Spinal cord (tissue), 10 donors: ENCODE measurements at places on chromosomes 12 and 14.

DNA sequence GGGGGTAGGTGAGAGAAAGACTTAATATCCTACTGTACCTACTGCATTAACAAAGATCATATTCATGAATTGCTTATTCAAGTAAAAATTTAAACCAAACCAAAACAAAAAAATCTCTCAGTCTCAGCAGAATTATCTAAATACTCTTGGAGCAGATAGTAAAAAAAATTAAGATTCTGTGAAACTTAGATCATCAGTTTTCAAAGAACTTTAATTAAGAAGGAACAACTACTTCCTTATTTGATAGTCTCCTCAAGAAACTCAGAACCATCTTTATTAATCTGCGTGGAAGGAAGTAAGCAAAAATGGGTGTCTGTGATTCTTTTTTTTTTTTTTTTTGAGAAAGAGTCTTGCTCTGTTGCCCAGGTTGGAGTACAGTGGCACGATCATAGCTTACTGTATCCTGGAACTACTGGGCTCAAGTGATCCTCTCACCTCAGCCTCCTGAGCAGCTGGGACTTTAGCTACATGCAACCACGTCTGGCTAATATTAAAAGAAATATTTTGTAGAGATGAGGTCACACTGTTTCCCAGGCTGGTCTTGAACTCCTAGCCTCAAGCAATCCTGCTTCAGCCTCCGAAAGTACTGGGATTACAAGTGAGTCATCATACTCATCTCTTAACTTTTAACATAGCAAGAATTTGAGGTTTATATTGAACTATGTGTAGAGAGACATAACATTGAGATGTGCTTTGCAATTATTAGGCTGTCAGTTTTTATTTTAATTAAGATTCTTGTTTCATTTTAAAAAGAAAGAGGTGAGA, 37.4 kb downstream of the GAS2L3 start:
- DNase-seq = no peak

GRCh38 chr14:65179918-65180724, 77.8 kb upstream of the MAX start:
- DNase-seq = no peak

GRCh38 chr12:108198043-108198442, 69.0 kb downstream of the WSCD2 start:
- DNase-seq = no peak

- no peak for DNase-seq
These were observed 16.5 kb downstream of the ETNK1 start for GRCh38 chr12:22641353-22642053.

GRCh38 chr14:95831041-95831440, 45.6 kb upstream of the TUNAR start:
- no peak for DNase-seq

- DNase-seq = no peak
These were observed 792.3 kb downstream of the TMEM121 start for GRCh38 chr14:106318700-106319099.

GRCh38 chr12:63863658-63864453, 19.4 kb downstream of the SRGAP1 start:
- DNase-seq = no peak

- DNase-seq = peak; percentile 98
These were observed at the start of gene ABCD4 for GRCh38 chr14:74302634-74303569. Gene ABCD4, minus strand, starts transcription at chr14:74302934. Its CDS starts 22 bp downstream, at chr14:74302912.

DNA sequence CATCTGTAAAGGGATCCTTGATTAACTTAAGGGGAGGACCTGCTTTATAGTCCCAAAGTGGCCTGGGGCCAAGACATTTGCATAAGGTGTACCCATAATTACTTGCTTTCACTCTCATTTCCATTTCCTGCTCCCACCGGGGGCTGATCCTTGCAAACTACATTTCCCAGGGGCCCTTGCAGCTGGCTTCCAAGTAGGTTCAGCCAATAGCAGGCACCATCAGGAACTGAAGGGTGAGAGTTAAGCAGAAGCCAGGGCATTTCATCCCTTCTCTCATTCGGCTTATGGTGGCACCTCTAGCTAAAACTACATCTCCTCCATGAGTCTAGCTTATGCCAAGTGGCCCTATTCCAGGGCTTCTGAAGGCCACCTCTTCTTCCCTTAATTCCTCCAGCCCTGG, 88.8 kb downstream of the CCDC60 start:
- DNase-seq = no peak

DNA sequence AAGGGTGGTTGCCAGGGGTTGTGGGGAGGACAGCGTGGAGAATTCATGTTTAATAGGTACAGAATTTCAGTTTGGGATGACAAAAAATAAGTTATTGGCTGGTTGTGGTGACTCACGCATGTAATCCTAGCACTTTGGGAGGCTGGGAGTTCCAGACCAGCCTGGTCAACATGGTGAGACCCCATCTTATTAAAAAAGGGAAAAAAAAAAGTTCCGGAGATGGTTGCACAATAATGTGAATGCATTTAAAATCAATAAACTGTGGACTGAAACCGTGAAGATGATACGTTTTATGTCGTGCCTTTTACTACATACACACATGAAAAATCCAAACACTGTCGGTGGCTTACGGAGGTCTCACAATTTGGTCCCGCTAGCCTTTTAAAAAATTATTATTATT, 20.5 kb downstream of the GALNT6 start:
- DNase-seq = no peak

DNA sequence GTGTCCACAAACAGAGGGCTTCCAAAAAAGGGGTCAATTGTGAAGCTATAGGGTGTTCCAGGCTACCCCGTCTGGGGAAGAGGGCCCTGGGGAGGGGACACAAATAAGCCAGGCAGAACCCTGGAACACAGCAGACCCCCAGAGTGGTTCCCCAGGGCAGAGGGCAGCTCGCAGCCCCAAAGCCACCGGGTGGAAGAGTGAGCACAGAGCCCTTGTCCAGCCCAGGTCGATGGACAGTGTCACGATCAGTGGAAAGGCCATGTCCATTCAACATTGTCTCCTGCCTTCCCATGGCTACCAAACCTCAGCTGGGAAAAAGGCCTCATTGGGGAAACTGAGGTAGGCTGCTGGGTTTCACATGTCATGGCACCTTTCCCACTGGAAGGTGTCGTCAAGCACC, 131.4 kb downstream of the DICER1 start:
- DNase-seq = no peak

- no peak for DNase-seq
These were observed 208.3 kb downstream of the EXOC5 start for GRCh38 chr14:57060276-57060955.

DNA sequence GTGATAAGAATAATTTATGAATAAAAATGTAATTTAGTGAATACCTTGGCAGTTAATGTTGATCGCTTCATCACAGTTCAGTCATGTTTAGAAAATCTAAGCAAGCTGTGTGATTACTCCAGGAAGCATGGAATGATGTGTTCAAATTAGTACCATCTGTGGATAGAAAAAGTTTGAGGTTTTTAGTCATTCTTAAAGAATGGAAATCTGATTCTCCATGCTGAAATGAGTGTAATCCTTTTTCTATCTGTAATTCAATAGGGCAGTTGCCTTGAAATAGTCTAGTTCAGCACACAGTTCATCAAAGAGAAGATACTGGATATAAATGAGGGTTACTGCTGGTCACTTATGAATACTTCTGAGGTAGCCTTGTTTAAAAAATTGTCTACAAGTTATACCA, 127.2 kb upstream of the MYF6 start:
- no peak for DNase-seq

DNA sequence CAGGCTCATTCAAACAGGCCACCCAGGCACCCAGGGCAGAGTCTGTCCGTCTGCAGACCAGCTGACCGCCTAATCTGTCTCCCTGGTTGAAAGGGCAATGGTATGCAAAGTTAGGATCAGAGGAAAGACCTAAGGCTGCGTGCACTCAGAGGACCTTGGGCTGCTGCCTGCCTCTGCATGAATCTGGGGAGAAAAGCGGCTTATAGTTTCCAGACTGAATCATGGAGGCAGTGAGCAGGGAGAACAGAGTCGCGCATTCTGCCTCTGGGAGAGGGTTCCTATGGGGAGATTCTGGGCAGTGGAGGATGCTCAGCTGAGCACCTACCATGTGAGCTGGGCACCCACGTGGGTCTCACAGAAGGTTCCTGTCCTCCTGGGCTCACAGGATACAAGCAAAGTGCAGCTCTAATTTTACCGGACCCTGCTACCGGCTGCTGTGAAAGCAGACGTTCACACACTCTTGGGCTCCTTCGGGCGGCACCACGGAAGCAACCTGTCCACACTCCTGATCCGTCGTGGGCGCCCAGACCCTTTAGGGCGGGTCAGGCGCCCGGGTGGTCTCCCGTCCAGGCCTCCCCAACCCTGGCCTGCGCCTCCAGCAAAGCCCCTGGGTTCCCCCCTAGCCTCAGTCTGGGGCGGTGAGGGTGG, 772 bp downstream of the SCARB1 start:
- peak; percentile 56 for DNase-seq

DNA sequence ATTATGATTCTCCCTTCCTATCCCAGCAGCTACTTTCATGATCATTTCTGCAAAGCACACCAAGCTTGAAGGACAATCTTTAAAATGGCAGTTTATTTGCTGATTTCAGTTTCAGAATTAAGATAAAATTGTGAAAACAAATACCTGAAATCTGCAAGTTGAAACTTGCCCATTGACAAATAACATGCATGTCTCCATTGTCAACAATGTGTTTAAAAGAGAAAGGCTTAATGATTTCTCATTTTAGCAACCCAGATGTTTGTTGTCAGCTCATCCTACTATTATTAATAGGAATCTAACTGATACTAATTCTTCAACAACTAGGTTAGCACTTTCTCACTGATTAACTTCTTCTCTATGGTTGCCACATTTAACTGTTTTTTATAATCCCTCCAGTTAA, 474.6 kb downstream of the PRKD1 start:
- DNase-seq = no peak

- no peak for DNase-seq
These were observed 349 bp upstream of the FAM177A1 start for GRCh38 chr14:35045798-35046047.

DNA sequence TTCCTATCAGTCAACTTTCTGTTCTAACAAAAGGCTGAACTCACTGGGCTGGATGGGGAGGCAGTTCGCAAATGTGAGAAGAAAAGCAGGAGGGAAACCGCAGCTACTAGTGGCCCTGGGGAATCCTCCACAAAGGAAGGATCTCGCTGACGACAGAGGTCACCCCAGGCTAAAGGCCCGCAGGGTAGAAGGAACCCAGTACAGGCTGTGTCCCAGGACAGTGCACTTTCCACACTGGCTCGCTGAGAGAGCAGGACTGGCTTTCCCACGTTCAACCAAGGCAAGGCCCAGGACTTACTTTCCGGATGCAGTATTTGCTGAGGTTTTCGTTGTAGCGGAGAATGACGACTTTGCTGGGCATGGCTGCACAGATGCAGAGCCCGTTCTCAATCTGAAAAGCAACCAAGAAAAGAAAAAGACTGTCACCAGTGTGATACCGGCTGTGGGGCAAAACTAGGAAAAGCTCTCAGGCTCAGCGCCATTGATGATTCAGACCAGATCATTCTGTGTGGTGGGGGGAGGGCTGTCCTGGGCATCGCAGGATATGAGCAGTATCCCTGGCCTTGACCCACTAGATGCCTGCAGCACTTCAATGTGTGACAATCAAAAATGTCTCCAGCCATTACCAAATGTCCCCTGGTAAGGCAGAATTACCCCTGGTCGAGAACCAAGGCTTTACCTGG, 36.3 kb downstream of the PRKAB1 start:
- no peak for DNase-seq

DNA sequence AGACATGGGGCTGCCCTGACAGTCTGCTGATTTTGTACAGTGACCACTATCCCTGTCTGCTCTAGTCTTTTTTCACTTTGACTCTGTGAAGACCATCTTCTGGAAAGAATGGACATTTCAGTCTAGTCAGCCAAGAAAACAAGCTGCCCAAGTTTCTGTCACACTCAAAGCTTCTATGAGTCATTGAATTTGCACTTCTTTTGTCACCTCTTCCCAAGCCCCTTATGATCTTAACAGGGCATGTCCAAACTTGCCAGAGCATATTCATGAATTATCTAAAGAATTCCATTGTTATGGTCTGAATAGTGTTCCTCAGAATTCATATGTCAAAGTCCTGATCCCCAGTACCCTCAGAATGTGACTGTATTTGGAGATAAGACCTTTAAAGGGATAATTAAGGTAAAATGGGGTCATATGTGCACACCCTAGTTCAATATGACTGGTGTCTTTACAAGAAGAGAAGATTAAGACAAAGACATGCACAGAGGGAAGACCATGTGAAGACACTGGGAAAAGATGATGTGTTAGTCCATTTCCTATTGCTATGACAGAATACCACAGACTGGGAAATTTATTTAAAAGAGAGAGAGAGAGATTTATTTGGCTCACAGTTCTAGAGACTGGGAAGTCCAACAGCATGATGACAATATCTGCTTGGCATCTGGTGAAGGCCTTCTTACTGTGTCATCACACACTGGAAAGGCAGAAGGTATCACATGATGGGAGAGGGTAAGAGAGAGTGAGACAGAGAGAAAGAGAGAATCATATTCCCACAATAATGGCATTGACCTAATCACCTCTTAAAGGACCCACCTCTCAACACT, 242.6 kb downstream of the BTG1 start:
- DNase-seq = no peak

DNA sequence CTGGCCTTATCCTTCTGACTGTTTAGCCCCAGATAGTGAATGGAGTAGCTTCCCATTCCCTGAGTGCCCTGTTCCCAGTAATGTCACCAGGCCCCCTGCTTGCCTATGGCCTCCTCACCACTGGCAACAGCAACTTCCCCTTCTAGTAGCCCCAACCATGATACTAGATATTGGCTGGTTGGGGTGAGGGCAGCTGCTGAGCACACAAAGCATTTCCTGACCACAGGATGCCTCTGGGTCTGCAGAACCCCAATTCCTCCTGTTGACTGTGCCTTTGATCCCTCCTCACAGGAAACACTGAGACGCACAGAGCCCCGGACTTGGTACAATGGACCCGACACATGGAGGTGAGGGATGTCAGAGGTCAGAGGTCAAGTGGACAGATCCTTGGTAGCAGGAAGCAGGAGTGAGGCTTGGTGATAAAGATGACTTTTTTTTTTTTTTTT, 597 bp downstream of the SOAT2 start:
- DNase-seq = no peak

- no peak for DNase-seq
These were observed 35.5 kb upstream of the UNC79 start for GRCh38 chr14:93395231-93395630.

GRCh38 chr14:91354221-91354916, 63.3 kb downstream of the CCDC88C start:
- DNase-seq = no peak

- no peak for DNase-seq
These were observed 10.6 kb downstream of the MYO1H start for GRCh38 chr12:109358154-109358869.

DNA sequence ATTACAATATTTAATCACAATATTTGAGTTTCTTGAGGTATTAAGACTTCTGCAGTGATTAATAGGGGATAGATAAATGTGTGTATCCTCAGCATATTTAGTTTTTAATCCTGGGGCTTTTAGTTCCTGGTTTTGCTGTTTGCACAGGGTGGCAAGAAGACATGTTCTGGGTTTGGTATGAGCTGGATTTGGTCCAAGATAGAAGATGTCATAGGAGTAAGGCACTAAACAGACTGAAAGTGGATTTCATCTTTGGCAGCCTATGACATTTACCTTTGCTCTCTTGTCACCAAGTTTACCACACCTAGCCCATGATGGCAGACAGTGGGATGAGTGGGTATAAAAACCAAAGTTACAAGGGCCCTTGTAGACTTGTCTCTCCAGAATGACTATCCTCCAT, 168.2 kb downstream of the LRRK2 start:
- no peak for DNase-seq
